ENCODE measurements at places on chromosomes 16 and 17.
A peak's percentile ranks its signal among the peaks of the same experiment; 100 is the strongest.

DNA sequence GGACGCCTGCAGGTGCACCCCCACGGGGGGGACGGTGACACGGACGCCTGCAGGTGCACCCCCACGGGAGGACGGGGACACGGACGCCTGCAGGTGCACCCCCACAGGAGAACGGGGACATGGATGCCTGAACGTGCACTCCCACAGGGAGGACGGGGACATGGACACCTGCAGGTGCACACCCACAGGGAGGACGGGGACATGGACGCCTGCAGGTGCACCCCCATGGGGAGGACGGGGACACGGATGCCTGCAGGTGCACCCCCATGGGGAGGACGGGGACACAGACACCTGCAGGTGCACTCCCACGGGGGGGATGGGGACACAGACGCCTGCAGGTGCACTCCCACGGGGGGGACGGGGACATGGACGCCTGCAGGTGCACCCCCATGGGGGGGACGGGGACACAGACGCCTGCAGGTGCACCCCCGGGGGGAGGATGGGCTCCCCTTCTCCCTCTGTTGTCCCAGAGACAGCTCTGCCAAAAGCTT is 114.5 kb upstream of the METRNL start:
- DNase-seq, result no peak

DNA sequence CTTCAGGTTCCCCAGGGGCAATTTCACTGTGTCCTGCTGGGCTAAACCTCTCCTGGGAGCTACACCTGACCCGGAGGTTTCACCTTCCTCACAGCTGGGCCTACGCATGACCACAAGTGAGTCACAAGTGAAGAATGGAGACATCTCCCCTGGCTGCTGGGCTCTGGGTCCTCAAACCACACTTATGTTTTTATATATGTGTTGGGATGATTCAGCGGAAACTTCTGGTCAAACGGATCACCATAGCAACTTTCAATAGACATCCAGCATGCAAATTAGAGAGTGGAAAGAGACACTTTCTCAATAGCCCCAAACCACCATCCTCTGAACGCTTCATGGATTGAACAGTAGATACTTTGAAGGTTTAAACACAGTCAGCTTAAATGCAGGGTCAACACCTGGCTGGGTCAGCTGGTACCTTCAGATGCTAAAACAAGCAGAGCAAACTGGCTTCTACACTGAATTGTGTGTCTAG is 28.0 kb upstream of the MAF start:
- peak; percentile 19 for DNase-seq

- DNase-seq, result no peak
Observed at GRCh38 chr17:77769762-77770161, 188.7 kb upstream of the TNRC6C start.

DNA sequence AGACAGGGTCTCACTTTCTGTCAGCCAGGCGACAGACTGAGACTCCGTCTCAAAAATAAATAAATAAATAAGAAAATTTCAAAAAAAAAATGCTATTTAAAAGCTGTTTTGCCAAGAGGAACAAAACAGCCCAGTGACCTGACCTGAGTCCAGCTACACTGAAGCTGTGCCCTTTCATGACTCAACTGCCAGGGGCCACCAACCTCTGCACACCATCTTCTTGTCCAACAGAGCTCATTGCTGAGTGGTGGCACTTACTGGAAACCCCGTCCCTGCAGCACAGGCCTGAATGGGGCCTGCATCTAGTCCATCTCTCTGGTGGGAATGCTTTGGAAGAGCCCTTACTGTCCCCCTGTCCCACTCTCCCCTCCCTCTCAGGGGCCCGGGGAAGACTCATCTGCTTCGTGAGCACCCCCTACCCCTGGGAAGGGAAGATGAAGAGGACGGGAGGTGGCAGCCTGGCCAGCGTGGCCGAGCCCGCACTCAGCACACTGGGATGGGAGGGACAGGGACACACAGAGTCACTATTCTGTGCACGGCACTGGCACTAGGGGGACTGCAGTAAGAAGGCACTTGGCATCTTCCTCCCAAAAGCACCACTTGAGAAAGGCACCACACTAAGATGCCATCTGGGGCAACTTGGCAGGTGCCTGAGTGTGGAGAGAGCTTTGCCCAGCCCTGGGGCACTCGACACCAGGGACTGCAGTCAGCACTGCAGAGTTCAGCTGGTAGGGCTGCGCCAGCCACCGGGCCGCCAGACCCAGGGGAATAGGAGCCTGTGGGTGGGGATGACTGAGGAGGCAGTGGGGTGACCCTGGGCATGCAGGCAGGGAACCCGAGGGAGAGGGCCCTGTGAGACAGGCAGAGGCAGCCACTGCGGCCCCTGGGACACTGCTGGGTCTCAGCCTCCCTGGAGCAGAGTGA is 13.5 kb downstream of the FBXO31 start:
- DNase-seq, result no peak

GRCh38 chr17:72334205-72334604 is 213.4 kb downstream of the SOX9 start:
- no peak for DNase-seq

DNA sequence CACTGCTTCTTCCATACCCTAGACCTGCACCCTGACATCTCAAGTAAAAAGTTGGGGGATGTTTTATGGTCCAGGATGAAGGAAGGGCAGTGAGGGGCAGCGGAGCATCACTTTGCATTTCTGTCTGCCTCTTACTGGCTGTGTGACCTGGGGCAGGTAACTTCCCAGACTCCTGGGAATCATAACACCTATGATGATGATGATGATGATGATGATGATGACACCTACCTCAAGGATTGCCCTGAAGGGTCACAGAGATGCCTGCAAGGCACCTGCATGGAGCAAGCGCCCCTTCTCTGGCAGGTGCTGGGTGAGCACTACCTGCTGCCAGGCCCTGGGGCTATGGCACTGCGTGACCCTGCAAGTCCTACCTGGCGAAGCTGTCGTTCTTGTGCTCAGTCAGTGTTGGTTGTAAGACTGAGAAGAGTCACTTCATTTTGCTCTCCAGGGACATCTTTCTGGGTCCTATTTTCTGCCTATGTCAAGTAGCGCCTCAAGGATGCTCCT is 46.2 kb upstream of the STH start:
- no peak for DNase-seq

GRCh38 chr17:28738680-28739384 is 5.0 kb upstream of the TRAF4 start:
- no peak for DNase-seq

DNA sequence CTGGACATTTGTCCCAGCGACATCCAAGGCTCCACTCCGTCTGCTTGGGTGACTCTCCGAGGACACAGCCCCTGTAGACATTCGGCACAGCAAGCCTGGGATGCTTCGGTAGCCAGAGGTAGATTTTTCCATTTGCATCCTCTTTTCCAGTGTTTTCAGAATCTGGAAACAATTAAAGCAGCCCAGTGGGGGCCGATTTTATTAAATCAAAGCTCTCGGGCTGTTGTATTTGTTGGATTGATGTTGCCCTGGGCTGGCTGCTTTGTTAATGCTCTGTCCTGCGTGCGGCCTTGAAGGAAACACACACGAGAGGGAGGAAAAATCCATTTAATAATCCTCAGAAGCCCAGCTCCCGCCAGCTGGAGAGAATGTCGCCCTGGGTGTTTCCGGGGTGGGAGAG is 158.1 kb upstream of the CIBAR2 start:
- no peak for DNase-seq

DNA sequence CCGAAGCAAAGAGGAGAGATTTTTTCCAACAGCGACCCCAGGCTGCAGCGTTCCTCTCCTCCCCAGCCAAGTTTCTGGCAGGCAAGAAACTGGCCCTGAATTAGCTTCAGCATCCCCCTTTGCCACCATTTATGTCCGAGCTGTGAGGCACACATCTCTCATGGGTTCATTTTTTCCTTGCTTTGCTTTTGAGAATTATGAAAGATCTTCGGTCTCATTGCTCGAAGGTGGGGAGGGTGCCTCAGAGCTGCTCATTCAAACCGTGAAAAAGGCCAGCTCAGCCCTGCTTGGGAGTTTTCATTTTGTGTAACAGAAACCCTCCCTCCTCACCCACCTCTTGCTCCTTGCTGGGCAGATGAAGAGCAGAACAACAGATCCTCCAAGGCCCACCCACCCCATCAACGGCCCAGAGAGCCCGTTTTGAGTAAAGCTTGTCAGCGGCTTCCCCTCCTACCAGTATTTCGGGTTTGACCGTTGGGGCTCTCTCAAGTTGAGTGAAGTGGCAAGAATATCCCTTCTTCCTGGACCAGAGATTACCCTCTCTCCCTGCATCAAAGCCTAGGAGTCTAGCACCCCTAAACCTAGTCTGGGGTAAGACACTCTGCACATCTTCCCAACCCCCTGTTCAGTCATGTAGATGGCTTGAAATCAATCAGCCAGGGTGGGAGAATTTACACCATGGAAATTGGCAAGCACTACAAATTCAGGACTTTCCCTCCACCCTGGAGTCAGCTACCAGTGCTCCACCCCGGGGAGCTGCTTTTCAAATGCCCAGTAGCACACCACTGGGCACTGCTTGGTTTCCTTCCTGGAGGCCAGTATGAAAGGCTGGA is 1.8 kb downstream of the CCR7 start:
- peak; percentile 59 for DNase-seq

DNA sequence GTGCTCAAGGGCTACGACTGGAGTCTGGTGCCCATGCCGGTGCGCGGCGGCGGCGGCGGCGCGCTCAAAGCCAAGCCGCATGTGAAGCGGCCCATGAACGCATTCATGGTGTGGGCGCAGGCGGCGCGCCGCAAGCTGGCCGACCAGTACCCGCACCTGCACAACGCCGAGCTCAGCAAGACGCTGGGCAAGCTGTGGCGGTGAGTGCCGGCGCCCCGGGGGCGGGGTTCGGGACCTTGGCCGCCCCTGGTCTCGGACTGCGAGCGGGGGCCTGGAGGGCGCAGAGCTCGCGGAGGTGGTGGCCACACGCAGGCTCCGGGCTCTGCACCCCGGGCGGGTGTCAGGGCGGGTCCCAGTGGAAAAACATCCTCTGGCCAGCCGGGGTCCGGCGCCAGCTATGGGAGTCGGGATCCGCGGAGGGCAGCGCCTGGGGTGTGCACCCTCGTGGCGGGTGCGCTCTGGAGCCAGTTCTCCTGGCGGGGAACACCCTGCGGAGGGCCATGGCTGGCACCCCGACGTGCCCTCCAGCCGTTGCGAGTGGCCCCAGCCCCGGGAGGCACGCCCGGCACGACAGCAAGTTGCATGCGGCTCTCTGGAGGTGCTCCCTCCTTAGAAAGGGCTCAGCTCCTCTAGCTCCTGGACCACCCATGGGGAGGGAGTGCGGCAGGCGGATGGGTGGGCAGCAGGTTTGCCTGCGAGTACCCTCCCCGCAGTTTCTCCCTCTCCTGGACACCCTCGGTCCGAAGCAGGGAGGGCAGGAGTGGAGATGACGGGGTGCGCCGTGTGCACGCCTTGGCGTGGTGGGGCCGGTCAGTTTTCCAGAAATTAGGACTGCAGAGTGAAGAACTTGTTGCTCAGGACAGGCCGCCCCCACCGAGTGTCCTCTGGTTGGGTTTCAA is 824 bp downstream of the SOX8 start:
- peak; percentile 53 for DNase-seq

DNA sequence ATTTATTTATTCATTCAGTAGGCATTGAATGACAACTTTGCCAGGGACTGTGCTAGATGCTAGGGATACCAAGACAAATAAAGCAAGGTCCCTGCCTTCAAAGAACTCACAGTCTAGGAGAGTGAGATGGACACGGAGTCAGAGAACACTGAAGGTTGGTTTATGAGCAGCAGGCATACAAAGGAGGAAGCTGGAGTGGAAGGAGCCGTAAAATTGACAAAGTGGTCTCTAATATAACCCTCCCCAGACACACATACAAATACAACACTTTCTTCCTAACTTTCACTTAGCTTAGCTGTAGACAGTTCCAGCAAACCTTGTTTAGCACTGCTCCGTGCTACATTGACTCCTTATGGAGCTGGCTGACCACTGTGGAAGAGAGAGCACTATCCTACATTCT is 229.7 kb downstream of the IRX3 start:
- no peak for DNase-seq

GRCh38 chr17:43398724-43399595 is at the start of gene ARL4D:
Gene ARL4D, plus strand, starts transcription at chr17:43398993. Its CDS starts 740 bp downstream, at chr17:43399733.
- peak; percentile 91 for DNase-seq

GRCh38 chr17:16040710-16041251 is 41.2 kb downstream of the TTC19 start:
- no peak for DNase-seq

DNA sequence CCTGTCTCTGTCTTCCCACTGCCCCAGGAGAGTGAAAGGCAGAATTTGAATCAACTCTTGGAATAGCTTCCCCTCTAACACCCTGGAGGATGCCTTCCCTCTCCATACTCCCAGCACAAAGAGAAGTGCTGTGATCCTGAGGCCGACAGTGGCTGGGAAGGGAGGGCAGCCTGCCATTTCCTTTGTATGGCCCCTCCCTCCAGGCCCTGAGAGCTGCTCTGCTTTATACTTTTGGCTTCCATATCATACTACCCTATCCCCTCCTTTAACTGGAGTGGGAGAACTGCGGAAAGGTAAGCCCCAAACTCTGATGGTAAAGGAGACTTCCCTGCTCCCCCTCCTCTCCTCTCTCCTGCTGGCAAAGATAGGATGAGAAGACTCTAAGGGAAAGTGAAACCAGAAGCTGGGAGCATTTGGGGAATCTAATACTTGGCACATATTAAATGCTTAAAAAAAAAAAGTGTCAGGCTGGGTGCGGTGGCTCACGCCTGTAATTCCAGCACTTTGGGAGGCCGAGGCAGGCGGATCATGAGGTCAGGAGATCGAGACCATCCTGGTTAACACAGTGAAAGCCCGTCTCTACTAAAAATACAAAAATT is 4.1 kb upstream of the MED24 start:
- DNase-seq, result no peak

- DNase-seq, result no peak
Observed at GRCh38 chr16:79168321-79168720, 432.2 kb downstream of the MAF start.

GRCh38 chr16:76265434-76266045 is 11.7 kb upstream of the CNTNAP4 start:
- no peak for DNase-seq

GRCh38 chr16:12317121-12317810 is 340.7 kb downstream of the SNX29 start:
- DNase-seq, result no peak

DNA sequence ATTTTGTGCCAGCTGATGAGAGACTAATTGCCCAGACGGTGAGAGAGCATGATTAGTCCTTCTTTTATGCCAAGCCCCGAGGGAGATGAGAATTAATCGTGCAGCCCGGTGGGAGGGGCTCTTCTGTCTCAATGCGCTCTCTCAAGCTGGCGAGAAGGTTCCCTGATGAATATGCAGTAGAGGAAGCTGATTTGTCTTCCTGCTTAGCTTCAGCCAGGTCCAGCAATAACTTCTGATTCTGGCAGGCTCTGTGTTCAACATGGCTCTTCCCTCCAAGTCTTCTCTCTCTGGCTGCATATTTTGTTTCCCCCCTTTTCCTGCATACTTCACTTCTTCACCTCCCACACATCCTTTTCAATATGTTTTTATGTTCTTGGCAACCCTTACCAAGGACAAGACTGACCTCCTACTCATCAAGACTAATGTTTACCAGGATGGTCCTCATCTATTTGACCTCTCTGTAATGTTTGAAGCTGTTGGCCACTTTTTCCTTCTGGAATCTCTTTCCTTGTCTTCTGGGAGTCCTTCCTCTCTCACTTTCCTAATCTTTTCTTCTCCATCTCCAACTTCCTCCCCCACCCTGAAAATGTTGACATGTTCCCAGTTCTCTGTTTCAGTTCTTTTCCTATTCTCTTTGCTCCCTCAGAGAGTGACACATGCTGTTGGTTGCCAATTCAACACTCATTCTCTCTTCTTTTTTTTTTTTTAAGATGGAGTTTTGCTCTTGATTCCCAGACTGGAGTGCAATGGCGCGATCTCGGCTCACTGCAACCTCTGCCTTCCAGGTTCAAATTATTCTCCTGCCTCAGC is 33.1 kb downstream of the ARL4D start:
- no peak for DNase-seq

GRCh38 chr16:31508706-31509195 is 560 bp upstream of the RUSF1 start:
- peak; percentile 33 for DNase-seq

GRCh38 chr17:58560511-58560910 is 46.1 kb upstream of the MTMR4 start:
- no peak for DNase-seq

Measured in natural killer cell (primary cell).